ENCODE measurements at places on chromosomes 3 and 15.

DNA sequence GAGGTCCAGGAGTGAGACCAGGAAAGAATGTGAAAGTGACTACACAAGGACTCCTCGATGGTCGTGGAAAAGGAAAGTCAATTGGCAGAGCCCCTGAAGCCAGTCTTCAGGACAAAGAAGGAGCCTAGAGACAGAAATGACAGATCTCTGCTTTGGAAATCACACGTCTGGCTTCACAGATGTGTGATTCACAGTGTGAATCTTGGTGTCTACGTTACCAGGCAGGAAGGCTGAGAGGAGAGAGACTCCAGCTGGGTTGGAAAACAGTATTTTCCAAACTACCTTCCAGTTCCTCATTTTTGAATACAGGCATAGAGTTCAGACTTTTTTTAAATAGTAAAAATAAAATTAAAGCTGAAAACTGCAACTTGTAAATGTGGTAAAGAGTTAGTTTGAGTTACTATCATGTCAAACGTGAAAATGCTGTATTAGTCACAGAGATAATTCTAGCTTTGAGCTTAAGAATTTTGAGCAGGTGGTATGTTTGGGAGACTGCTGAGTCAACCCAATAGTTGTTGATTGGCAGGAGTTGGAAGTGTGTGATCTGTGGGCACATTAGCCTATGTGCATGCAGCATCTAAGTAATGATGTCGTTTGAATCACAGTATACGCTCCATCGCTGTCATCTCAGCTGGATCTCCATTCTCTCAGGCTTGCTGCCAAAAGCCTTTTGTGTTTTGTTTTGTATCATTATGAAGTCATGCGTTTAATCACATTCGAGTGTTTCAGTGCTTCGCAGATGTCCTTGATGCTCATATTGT, 6.0 kb downstream of the CCR2 start:
- no peak for DNase-seq

DNA sequence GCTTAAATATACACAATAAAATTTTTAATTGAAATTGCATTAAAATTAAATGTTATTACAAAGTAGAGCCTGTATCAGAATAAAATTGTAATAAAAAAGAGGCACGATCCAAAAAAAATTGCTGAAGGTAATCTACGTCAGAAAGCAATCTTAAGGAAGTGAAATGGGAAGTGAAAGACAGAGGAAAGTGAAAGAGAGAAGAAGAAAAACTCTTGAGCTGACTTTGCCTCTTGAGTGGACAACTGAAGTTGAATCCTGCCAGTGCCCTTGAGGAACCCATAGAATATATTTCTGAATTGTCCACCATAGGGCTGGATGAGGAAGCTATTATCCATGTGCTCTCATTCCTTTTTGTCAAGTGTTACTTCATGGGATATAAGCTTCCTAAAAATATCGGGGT, 285.1 kb upstream of the STAC start:
- DNase-seq: no peak

- no peak for DNase-seq
These were observed 9.9 kb downstream of the MYD88 start for GRCh38 chr3:38148311-38148882.

GRCh38 chr3:184344579-184345316, 7.3 kb downstream of the FAM131A start:
- DNase-seq: no peak

- DNase-seq: no peak
These were observed 7.2 kb downstream of the ITIH3 start for GRCh38 chr3:52801839-52802238.

DNA sequence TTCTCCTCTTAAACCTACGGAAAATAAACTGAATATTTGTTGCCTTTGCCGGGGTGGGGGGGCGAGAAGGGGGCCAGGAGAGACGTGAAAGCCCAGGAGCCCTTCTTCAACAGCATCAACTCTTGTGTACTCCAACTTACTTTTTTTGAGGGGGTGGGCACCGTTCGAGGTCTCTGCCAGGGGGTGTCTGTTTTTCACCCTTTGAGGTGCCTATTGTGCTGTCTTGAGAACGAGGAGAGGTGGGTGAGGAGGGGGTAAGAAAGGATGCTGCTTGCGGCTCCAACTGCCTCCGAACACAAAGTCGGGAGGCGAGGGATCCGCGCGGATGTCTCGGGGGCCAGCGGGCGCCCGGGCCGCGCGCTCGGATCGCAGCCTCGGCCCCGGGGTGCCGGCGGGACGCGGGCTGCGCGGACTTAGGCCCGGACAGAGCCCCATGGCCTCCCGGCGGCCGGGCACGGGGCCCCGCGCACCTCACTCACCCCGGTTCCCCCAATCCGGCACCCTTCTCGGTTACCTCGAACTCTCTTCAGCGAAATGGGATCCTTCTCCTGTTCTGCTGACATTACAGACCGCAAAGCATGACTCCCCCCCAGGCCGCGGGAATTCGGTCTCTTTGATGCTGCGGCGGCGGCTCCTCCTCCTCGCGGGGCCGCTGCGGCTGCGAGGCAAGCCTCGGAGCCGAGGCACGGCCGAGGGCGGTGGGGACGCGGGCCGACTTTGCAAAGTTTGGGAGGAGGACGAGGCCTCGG, 650 bp downstream of the PYGO1 start:
- DNase-seq: peak; percentile 55

GRCh38 chr3:39013289-39013688, 38.5 kb downstream of the SCN11A start:
- no peak for DNase-seq

GRCh38 chr3:46811615-46812236, 51.5 kb downstream of the MYL3 start:
- DNase-seq: peak; percentile 49

DNA sequence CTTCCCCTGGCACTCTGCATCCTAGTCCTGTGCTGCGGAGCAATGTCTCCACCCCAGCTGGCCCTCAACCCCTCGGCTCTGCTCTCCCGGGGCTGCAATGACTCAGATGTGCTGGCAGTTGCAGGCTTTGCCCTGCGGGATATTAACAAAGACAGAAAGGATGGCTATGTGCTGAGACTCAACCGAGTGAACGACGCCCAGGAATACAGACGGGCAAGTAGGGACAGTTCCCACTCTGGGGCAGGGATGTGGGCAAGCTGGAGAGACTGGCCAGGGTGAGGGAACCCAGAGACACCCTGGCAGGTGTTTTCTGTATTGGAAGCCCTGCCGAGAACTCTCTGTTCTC, 247 bp downstream of the FETUB start:
- DNase-seq: no peak

- DNase-seq: no peak
These were observed 32.6 kb downstream of the STT3B start for GRCh38 chr3:31565288-31565687.

- no peak for DNase-seq
These were observed 54.9 kb downstream of the DCUN1D1 start for GRCh38 chr3:182925330-182925943.

- peak; percentile 51 for DNase-seq
These were observed 530 bp upstream of the PCOLCE2 start for GRCh38 chr3:142889212-142890014.

GRCh38 chr15:82051664-82052063, 5.8 kb upstream of the MEX3B start:
- DNase-seq: no peak

GRCh38 chr3:42195879-42196330, 70.1 kb downstream of the CCK start:
- no peak for DNase-seq

DNA sequence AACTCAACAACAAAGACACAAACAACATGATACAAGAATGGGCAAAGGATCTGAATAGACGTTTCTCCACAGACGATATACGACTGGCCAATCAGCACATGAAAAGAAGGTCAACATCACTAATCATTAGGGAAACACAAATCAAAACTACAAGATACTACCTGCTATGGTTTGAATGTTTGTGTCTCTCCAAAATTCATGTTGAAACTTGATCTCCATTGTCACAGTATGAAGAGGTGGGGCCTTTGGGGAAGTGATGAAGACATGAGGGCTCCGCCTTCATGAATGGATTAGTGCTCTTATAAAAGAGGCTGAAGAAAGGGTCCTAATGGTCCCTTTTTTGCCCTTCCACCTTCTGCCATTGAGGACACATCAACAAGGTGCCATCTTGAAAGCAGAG, 32.3 kb downstream of the ACAP2 start:
- no peak for DNase-seq

GRCh38 chr3:14413381-14414071, 11.1 kb downstream of the SLC6A6 start:
- DNase-seq: peak; percentile 79

DNA sequence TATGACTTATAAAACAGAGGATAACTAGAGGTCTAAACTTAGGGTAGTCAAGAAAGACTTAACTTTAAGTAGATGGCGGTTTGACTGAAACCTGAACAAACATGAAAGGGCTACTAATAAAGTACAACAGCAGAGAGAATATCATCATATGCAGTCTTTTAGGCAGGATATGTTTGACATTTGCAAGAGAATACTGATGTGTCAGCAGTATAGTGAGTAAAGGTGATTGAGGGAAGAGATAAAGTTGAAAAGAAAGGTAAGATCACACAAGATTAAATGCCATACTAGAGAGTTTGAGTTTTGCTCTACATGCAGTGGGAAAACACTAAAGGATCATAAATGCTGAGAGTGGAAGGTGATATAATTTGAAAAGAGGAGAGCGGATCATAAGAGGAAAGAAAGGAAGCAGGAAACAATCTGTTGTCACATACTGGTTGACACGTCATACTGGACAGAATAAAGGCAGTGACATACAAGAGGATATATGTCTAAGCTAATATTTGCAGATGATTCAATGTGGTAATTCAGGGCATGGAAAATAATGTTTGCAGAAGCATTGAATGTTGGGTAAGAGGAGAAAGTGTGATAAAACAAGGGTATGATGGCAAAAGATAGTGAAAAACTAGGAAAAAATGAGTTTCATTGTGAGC, 223.0 kb downstream of the EPHA6 start:
- no peak for DNase-seq

DNA sequence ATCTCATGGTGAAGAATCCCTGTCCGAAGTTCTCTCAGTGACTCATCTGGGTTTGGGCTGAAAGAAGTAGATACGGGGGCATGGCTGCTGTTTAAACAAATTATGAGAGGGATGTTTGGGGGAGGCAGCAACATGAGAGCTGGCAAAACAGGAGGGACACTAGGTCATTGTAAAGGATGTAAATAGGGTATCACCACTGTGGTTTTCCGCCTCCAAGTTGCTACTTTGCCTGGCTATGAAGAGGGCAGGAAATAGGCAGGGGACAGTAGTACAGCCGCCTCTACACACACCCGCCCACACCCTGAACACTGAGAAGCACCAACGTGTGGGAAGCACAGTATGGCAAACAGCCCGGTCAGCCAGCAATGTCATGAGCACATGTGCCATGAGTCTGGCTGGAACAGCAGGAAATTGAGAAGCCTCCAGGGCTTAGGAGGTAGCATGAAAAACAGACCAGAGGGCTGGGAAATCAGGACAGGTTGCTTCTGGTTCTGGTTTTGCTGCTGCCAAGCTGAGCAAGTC, 17.1 kb downstream of the HEXA start:
- DNase-seq: peak; percentile 77

DNA sequence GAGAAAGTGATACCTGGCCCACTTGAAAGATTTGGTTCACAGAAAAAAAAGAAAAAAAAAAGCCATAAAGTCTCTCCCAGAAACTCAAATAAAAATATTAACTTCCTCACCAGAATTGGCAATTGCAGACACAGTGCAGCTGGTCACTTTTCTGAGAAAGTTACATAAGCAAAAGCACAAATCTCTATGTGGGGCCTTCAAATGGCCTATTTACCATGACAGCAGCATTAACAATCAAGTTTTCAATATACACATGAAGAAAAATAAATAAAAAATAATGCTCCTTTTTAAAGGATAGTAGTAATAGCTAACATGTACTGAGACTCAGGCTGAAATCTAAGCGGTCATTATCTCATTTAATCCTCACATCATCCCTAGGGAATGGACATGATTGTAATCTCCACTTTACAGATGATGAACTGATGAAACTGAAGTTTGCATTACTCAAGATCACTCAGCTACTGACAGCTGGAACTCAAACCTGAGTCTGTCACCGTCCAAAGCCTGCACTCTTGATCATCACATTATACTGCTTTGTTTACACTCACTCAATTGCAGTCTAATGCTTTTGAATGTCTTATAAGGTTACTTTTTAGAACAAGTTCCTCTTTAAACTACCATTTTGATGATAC, 3.3 kb downstream of the NPTN start:
- DNase-seq: no peak

DNA sequence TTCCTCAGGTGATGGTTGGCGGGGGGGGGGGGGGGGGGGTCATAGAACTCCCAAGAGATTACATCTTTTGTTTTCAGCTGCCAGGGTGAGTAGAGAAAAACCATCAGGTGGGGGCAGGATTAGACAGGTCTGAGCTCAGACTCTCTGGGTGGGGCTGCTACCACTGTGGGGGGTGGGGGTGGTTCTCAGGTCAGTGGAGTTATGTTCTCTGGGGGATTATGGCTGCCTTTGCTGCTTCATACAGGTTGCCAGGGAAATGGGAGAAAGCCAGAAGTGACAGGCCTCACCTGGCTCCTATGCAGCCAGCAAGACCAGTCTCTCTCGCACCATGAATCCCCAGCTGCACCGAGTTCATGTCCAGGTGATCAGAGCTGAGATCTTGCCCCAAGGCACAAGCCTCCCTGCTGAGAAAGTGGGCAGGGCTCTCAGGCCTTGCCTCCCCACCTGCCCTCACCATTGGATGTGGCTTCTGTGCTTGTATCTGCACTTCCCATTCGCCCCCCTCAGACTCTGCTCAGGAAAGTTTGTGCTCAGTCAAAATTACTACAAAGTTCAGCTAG, 828.1 kb downstream of the MCTP2 start:
- DNase-seq: no peak

- no peak for DNase-seq
These were observed 20.1 kb upstream of the GLCE start for GRCh38 chr15:69140306-69140705.

- DNase-seq: no peak
These were observed 7.4 kb downstream of the SQOR start for GRCh38 chr15:45641999-45642932.

DNA sequence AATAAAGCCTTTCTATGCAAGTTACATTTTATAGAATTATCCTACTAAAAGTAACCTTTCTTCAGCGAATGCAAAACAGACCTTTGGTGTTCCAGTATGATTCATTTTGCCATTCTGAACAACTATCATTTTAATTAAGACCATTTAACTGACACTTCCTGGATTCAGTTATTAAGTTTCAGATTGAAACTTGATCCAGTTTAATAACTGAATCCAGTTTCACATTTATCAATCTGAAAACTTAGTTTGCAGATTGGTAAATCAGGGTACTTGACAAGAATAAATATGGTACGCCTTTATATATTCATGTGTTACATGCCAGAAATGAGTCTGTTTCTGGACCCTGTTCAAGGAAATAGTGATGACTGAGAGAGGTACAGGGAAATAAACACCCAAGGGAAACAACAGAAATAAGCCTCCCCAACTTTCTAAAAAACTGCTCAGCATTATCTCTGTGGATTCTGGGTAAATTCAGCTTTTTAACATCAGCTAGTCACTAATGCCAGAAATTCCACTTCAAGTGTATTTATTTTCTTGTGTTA, 23.3 kb upstream of the NFKBIZ start:
- no peak for DNase-seq

DNA sequence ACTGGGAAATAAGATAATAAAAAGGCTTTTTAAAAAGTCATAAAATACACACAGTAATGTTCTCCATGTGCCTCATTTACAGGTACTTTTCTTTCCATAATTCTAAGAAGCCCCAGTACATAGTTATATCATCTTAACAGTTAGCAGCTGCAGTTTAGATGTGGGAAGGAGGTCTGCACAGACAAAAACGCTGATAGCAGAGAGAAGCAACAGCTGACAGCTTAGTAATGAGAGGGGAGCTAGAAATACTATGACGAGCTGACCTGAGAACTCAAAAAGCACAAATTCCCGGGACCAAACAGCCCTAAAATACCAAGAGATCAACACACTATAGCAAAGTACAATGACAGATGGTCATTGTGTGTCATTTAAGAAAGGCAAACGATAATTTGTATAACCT, 36.7 kb upstream of the ARHGEF3 start:
- DNase-seq: no peak

Measured in lower lobe of right lung (tissue), 2 donors.